ENCODE measurements at places on chromosomes 4 and X.

DNA sequence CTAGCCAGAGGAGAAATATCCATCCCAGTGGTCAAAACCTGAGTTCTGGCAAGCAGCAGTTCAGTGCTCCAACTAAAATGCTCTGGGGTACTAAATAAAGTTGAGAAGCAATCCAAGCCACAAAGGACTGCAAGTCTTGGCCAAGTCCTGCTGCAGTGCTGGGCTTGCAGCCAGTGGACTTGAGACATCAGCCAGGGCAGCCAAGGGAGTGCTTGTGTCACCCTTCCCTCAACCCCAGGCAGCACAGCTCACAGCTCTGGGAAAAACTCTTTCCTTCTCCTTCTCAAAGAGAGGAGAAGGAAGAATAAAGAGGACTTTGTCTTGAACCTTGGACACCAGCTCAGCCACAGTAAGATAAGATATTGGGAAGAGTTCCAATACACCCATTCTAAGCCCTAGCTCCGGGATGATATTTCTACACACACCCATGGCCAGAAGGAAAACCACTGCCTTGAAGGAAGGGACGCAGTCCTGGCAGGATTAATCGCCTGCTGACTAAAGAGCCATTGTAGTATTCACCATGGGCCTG lies 99.8 kb downstream of the PTCHD1 start:
- DNase-seq: no peak

DNA sequence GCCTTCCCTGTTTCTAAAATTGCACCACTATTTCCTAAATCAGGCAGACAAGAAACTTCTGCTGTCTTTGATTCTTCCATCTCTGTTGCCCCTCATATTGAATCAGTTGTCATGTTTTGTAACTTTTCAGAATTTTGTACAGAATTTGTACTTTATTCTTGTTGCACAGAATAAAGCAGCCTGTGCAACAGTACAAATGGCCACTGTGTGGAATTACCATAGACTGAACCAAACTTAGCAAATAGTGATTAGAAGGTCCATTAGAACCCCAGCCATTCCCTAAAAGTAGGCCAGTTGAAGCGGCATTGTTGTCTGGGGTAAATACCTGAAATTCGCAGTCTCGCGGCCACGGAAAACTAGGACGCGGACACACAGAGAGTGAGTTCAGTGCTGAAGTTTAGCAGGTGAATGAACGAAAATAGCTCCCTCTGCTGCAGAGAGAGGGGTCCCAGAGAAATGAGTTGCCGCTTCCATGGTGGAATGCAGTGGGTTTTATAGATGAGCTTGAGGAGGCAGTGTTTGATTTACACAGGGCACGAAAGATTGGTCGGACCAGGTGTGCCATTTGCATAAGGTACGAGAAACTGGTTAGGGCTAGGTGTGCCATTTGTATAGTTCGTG lies 71.8 kb downstream of the C4orf33 start:
- no peak for DNase-seq

- no peak for DNase-seq
These were observed 38.6 kb downstream of the TRPC5OS start for GRCh38 chrX:111914398-111915090.

DNA sequence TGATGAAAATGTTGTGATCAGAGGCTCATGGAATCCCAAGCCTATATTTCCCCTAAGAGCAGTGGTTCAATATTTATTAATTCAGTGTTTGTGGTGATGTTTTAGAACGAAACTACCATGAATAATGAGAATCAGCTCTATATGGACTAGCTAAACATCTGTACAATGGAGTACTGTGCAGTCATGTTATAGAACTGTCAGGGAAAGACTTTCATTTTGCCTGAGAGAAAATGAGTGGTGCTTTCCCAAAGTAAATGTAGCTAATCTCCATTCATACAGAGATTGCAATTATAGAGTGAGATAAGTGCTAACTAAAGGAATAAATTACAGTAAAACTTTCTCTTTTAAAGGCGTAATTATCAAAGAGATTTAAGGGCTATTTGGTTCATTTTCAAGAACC lies 147.1 kb downstream of the FRAS1 start:
- DNase-seq: no peak

DNA sequence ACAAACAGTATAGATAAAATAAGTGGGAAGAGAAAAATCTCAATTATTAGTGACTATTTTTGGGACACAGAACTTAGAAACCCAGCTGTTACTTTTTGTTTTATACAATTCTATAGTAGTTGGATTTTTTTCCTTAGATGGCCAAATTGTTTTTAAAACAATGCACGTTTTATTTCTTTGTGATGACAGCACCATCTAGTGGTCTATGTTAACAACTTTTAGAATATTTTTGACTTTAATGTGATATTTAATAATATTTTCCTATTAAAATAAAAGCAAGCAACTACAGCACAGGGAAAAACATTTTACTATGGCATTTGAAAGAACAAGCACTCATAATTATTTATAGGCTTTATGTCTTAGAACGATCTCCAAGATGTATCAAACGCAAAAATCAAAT lies 5.6 kb upstream of the SMIM31 start:
- no peak for DNase-seq

All from activated CD4-positive, CD25-positive, alpha-beta regulatory T cell (primary cell).